Calu3 (cell line): ENCODE measurements at places on chromosomes 6 and 20. TPM values are rescaled to one million over a fixed set of nuclear protein-coding genes. Genes with fewer than 3 reads are reported as not detected.

Gene LRP11
- total RNA-seq: 27.4 and 31.1 TPM in 2 replicates

Gene MAFB
- 0.10 and 0.17 TPM in 2 replicates for total RNA-seq

DNA sequence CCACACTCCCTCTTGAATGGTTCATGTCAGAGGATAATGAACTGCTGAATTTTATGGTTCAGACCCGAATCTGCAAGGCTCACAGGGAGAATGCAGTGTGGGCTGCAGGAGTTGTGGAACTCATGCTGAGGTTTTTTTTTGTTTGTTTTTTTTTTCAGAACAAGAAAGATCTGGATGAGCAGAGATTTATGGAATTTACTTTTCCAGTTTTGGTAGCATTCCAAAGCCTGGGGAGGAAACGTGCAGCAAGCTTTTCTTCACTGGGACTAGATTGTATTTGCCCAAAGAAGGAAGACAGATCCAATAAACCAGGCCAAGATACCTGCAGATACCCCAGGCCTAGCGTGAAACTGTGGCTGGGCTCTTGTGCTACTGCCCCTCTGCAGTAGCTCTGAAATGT lies 223.9 kb upstream of the TAB2 start:
- DNase-seq: no peak

Gene MUC21
- total RNA-seq: not detected in 2 replicates

DNA sequence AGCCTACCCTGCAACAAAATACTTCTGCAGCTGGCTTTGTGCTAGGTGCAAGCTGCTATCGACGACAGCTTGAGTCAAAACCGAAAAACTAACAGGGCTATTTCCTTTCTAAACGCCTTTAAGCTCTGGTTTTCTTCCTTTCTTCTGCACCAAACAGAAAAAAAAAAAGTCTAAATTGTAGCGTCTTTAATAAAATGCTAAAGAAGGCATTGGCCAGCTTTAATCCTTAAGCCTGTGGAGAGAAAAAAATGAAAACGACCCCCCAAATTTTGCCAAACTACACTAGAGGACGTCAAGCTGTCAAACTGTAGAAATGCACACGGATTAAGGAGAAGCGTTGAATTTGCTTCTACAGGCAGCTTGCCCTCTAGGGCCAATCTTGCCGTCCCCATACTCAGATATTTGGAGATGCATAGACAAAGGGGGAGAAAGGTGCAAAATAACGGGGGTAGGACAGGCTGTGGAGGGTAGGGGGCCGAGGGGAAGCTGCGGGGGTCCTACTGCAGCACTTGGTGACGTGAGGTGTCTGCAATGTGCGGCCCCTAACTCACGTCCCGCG lies 1.4 kb upstream of the NRN1 start:
- DNase-seq: no peak

DNA sequence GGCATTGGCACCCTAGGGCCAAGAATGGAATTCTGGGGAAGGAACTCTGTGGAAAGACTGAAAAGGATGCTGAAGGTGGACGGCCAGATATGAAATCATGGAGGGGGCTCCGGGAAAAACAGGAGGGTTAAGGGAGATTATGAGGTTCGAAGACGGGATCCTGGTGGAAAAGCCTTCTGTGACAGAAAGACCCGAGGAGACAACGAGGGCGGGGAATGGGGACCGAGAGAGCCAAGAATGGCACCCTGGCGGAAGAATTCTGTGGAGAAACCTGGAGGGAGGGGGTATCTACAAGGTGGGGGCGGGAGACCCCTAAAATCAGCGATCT lies 426 bp downstream of the TRMT6 start:
- no peak for DNase-seq

GRCh38 chr6:87482366-87482765 lies 9.6 kb downstream of the SLC35A1 start:
- DNase-seq: no peak

DNA sequence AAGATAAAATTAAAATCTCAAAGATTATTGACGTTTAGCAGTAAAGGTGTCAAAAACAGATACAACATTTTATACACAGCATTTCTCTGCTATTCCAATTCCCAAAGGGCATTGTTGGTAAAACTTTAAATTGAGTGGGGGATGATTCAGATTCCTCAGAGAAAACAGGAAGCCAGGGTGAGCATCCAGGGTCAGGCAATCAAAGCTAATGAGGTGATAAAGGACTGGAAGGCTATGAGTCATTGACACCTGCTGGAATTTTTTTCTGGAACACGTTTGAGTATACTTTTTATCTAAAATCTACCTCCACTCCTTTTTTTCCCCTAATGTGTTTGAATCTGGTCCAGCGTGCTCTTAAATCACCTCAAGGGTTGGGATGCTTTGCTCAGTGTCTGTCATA lies 52.2 kb downstream of the FKBP1C start:
- DNase-seq: no peak

Gene BPIFB2
- total RNA-seq: not detected in 2 replicates

Gene ATP6V1G2
- total RNA-seq: 1.0 and 1.5 TPM in 2 replicates

GRCh38 chr6:105097288-105097687 lies 82.5 kb downstream of the POPDC3 start:
- DNase-seq: peak; percentile 59

Gene TRPC4AP
- total RNA-seq: 79.0 and 85.3 TPM in 2 replicates

Gene SLC13A3
- 0.49 TPM in 1 of 2 replicates, not detected in the other for total RNA-seq

DNA sequence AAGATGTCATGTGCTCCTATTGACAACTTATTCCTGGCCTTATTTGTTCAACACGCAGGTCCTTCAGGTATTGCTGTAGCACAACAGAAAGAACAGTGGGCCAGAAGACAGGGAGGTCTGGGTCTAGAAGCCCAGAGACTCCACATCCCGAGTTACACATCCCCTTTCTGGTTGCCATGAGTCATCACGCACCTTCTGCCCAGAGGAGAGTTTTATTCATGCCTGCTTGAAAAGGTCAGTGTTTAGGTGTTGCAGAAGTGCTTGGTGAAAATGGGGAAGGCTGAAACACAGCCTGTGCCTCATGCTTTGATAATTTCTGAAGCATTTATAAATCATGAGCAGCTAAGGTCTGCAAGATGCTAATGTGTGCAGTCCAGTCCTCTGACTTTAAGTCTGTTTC lies 256.4 kb downstream of the GMPR start:
- DNase-seq: no peak

DNA sequence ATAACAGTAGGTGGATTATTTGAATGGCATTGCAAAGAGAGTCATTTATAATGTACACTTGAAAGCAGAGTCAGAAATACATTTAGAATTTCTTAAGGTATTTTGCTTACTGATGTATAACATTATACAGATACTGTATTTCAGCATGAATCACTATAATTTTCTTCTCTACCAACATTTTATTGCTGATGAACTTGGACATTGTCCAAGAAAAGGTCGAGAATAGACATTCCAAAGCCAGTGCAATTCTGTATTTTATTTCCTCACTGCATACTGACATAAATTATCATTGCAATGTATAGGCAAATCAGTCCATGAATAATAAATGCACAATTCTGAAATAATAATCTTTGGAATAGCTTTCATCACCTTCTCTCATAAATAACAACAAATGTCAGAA lies 1420.0 kb upstream of the EYS start:
- DNase-seq: no peak

Gene CEP162
- 6.3 and 8.2 TPM in 2 replicates for total RNA-seq

- DNase-seq: no peak
These were observed 418 bp upstream of the UCKL1 start for GRCh38 chr20:63956664-63957003.

- no peak for DNase-seq
These were observed 76.7 kb downstream of the CEP162 start for GRCh38 chr6:84150705-84151104.

Gene DDX43
- 11.4 and 13.4 TPM in 2 replicates for total RNA-seq

Gene RIN2
- 9.8 and 9.9 TPM in 2 replicates for total RNA-seq

GRCh38 chr6:98452685-98453084 lies 381.7 kb upstream of the POU3F2 start:
- DNase-seq: no peak

DNA sequence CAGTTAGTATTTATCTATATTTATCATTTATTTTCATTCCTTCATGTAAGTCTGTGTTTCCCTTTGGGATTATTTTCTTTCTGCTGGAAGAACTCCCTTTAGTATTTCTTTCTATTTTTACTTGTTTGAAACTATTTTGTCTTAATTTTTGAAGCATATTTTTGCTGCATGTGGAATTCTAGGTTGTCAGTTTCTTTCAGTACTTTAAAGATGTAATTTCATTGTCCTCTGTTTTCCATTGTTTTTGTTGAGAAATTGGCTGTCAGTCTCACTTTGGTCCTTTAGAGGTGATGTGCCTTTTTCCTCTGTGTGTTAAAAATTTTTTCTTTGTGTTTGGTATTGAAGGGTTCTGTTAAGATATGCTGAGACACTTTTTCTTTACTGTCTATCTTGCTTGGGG lies 17.1 kb downstream of the RNF182 start:
- no peak for DNase-seq

DNA sequence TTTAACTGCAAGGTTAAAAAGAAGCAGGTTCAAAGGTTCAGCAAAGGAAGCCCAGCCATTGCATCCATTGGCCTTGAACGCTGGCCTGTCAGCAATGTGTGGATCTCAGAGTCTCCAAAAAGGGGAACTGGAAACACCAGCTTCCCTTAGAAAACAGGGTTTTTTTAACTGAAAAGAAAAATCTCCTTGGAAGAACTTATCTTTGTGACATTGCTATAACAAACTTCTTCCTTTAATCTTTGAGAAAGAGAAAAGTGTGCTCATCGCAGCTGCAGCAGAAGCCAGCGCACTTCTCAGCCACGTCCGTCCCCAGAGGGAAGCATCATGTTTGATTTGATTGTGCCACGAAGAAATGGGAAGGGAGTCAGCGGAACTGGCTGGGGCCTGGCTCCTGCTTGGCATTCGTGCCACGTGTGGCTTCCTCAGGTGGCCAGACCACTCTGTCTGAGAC lies 215.0 kb downstream of the SYNDIG1 start:
- DNase-seq: no peak

Gene COL21A1
- total RNA-seq: 0.44 and 1.8 TPM in 2 replicates

Gene WFDC11
- not detected in 2 replicates for total RNA-seq

- DNase-seq: no peak
These were observed 15.8 kb upstream of the DEK start for GRCh38 chr6:18280084-18280483.

DNA sequence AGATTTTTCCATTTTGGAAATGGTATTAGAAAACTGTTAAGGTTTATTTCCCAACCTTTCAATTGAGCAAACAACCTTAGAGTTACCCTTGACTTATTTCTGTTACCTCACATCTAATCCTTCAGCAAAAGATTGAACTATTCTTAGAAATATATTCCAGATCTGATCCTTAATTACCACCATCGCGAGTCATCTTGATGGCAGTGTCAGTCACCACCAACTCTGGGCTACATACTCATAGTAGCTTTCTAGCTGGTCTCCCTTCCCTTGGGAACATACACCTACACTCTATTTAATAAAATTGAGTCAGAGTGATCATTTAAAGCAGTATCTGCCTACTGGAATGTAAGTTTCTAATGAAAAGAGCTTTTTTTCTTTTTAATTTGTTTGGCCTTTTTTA lies 308.2 kb downstream of the EYS start:
- no peak for DNase-seq

- DNase-seq: peak; percentile 94
These were observed at the start of gene FOXO3 for GRCh38 chr6:108560463-108561308. Gene FOXO3, plus strand, starts transcription at chr6:108560917. Its CDS starts 292 bp downstream, at chr6:108561209.

DNA sequence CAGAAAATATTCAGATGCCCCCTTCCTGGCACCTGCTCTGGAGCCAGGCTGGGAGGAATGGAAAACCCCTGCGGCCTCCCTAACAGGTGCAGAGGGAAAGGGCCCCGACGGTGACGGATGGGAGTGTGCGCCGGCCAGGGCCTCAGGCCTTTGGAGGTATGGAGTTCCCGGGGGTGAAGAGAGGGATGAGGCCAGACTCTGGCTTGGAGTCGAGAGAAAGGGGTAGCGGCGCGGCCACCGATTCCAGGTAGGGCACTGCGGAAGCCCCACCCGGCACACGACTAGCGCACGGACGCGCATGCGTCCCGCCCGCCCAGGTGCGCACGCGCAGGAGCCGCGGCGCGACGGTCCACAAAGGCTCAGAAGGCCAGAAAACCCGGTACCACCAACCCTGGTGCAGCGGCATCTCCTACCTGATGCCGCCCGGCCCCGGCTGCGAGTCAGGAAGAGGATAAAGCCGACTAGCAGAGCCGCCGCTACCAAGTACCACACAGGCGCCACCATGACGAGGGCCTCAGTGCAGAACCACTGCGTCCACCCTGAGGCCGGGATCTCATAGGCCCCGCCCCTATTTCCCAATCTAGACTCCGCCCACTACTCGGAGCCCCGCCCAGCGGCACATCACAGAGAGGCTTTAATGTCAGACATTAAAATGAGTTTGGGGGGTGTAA lies at the start of gene DDRGK1:
TSS of gene DDRGK1 (minus strand) at position 559 of the 671 bp plus-strand sequence. CDS start at position 504, 55 bp downstream.
- peak; percentile 85 for DNase-seq

- no peak for DNase-seq
These were observed 35.5 kb downstream of the PSMB9 start for GRCh38 chr6:32889533-32889932.

DNA sequence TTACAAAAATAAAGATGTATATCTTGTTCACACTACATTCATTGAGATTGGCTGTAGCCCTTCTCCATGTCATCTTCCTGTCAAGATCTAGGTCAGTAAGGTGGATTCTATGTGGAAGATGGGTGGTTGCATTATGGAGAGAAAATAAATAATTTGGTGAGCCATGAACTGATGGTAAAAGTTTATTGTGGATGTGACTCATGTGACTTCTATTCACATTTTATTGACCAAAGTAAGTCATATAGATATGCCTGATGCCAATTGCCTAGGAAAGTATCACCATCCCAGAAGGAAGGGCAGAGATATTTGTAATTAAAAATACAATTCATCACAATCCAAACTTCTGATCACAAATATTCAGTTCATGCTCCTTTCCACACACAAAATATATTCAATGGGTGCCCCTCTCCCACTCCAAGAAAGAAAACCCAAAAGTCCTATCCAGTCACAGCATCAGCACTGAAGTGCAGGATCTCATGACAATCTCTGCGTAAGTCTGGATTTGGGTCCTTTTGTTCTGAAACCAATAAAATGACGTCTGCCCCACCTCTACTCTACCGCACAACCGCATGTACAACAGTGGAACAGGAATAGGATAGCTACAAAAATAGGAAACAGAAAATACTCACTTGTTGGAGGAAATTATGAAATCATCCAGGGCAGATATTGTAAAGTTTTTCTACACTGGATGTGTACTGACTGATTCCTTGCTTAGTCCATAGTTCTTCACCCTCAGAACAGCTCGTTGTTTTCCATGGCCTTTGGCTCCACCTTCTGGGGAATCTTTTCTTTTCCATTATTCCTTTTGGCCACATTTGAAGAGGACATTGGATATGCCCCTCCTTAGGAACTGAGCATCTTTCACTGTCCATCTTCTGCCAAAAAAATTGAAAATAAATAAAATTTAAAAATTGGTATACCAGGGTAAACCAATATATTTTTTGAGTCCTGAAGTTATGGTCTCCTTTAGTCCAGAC lies 16.1 kb upstream of the SLC17A3 start:
- DNase-seq: peak; percentile 66

Gene SLC22A7
- not detected in 2 replicates for total RNA-seq

Gene MCCD1
- not detected in 2 replicates for total RNA-seq

Gene RAD21L1
- total RNA-seq: not detected in 2 replicates

DNA sequence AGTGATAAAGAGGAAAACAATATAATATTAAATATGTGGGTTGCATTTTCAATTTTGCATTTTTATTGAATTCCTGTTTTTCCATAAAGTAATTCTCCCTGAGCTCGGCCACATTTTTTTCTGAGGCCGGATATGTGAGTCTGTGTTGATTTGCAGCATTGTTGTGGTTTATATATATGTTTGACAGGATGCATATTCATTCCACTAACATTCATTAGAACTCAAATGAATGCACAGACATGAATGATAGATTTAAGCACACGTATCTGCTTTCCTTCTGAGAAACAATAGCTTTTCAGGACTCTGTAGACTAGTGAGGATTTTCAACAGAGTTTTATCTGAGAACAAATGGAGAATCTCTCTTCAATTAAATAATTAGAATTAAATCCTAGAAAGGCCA lies 10.6 kb upstream of the EXOC2 start:
- DNase-seq: no peak

Gene LY6G6C
- 1.0 TPM in 1 of 2 replicates, not detected in the other for total RNA-seq

Gene RIPPLY2
- total RNA-seq: 0.31 TPM in 1 of 2 replicates, not detected in the other
